ENCODE measurements at places on chromosomes 2 and 18. TPM values are rescaled to one million over a fixed set of nuclear protein-coding genes. Genes with fewer than 3 reads are reported as not detected.

Gene TP53I3
- 11.9 TPM for total RNA-seq

Gene FBXO41
- total RNA-seq: 27.0 TPM

Gene CNGA3
- total RNA-seq: 4.4 TPM

Gene DYNAP
- total RNA-seq: not detected

Gene CHRNG
- 0.16 TPM for total RNA-seq

Gene PLB1
- 2.3 TPM for total RNA-seq

Gene KIAA2012
- 0.47 TPM for total RNA-seq

Gene ANKRD44
- total RNA-seq: 170 TPM

Gene TAF4B
- total RNA-seq: 4.7 TPM

Gene BOLL
- not detected for total RNA-seq

Gene CDK5R2
- total RNA-seq: 6.2 TPM

Gene ELOA2
- not detected for total RNA-seq

Gene TEX44
- not detected for total RNA-seq

Gene CRYGD
- 1.7 TPM for total RNA-seq

Gene GPAT2
- total RNA-seq: 1.6 TPM

Gene IL37
- not detected for total RNA-seq

Gene ANO7
- 0.16 TPM for total RNA-seq

Gene MEP1B
- 0.78 TPM for total RNA-seq

GRCh38 chr2:64841461-64841860 lies 147.7 kb upstream of the SLC1A4 start:
- no peak for DNase-seq

DNA sequence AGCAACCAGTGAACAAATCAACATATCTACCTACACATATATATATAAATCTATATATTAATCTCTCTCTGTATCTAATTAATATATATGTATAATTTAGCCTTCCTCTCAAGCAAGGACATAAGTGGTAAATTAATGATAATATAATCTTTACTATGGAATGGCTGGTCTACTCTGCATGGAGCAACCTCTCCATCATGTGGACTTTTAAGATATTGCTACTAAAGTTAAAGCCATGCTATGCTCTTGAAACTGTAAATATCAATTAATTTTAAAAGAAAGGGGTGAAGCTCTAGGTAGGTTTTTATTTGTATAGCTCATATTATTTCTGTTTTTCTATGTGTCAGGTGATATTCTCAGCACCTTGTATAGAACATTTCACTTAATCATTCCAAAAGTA lies 147.0 kb downstream of the PPP1R1C start:
- DNase-seq: no peak

DNA sequence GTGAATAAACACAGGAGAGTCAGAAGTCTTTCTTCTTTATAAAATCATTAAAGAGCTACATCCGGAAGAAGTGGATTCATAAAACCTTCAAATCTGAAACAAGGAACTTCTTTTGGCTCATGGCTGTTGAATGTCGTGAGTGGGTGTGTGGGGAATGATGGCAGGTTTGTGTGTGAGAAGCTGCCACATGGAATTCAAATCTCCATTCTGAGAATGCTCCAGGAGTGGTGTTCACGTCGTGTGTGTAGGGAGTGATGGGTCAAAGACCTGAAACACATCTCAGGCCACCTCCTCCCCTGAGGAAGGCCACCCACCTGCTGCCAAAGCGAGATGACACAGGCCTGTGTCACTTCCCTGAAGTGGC lies 28.9 kb downstream of the FAM228A start:
- DNase-seq: no peak

DNA sequence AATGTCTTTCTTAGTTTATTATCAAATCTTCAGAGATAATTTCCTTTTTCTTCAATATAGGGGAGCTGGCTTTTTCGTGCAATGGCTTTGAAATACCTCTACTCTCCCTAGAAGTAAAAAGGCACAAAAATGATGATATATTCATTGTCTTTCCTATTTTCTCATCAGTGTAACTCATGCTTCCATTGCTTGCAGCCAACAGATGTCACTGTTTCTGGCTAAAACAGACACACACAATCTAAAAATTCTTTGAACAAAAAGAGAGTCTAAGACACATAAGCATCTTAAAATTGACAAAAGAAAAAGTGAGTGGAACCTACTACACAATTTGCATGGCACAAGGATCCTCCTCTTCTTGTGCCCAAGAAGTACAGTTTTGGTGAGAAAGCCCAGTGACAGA lies 448.7 kb upstream of the VRK2 start:
- DNase-seq: no peak

DNA sequence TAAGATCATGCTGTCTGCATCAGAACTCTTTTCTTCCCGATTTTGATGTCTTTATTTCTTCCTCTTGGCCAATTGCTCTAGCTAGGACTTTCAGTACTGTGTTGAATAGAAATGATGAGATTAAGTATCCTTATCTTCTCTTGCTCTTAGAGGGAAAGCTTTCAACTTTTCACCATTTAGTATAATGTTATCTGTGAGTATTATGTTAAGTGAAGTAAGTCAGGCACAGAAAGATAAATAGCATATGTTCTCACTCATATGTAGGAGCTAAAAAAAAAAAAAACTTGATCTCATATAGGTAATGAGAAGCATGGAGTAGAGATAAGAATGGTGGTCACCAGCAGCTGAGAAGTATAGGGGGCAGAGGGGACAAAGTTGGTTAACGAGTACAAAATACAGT lies 1089.5 kb downstream of the TDRD15 start:
- no peak for DNase-seq

DNA sequence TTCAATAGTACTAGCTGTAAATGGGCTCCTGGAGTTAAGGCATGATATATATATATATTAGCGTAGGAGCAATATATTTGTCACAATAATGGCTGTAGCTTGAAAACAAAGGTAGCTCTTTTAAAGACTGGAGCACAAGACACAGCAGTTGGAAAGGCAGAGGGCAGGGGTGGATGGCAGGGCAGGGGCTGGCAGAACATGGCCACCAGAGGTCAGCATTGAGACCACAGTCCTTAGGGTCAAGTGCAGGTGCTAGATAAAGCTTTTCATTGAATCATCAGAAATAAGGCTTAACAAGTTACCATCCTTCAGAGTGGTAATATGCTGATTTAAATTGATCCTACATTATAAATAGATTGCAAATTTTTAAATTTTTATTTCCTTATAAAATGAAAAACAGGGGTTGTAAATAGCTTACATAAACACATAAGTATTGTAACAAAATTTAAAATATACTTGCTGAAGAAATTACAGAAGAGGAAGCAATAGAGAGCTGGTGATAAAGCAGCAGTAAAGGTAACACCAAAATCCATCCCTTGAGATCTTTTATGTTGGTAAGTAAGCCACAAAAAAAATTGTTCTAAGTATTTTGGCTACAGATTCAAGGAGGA lies 161.2 kb upstream of the PIEZO2 start:
- no peak for DNase-seq

- DNase-seq: no peak
Observed at GRCh38 chr2:144518748-144519596, 947 bp downstream of the ZEB2 start.

DNA sequence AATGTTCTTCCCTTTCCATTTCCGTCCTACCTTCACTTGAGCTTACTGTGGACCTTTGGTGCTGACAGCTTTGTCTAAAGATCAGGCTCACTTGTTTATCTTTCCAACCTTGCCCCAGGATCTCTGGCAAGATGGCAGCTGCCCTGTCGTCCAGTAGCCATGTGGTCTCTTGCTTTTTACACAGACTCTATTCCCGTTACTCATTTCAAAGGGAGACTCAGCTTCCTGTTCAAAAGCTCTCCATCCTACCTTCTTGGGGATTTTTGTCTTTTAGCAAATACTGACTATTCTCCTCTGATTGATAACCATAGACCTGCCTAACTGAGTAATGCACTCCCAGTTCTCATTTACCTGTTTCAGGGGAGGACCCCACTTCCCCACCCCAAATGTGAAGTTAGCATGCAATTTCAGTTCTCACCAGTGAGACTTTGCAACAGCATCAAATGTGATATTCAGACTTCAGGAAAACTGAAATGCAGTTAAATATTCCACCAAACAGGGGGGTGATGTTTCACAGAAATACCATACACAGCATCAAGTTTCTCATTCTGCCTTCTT lies 184.4 kb downstream of the MYO3B start:
- no peak for DNase-seq

DNA sequence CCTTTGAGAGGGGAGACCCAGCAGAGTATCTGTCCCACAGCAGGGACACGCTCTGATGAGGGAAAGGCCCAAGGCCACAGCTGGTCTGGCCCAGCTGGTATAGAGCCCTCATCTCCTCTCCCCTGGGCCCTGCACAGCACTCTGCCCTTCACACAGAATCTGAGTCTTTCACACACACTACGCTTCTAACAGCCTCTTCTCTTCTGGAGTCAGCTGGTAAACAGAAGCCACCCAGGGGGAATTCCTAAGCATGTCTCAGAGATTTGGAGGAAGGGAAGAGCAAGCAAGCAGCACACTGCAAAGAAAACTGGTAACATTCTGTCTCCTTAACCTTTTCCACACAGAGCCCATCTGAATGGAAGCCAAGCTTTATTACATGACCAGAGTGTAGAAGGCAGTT lies 121.1 kb upstream of the ACAA2 start:
- DNase-seq: no peak

- no peak for DNase-seq
Observed at GRCh38 chr2:129281791-129282530, 697.5 kb upstream of the RAB6C start.

DNA sequence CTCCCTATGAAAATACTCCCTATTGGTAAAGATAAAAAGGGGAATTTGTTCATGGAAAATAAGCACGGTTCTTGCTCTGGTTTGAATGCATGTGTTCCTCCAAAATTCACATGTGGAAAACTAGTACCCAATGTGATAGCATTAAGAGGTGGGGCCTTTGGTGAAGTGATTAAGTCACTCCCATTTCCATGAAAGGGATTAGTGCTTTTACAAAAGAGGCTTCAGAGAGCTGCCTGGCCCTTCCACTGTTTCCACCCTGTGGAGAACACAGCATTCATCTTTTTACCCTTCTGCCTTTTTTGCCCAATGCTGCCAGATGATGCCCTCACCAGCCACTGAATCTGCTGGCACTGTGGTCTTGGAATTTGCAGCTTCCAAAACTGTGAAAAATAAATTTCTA lies 666.8 kb downstream of the ARHGAP15 start:
- DNase-seq: no peak

DNA sequence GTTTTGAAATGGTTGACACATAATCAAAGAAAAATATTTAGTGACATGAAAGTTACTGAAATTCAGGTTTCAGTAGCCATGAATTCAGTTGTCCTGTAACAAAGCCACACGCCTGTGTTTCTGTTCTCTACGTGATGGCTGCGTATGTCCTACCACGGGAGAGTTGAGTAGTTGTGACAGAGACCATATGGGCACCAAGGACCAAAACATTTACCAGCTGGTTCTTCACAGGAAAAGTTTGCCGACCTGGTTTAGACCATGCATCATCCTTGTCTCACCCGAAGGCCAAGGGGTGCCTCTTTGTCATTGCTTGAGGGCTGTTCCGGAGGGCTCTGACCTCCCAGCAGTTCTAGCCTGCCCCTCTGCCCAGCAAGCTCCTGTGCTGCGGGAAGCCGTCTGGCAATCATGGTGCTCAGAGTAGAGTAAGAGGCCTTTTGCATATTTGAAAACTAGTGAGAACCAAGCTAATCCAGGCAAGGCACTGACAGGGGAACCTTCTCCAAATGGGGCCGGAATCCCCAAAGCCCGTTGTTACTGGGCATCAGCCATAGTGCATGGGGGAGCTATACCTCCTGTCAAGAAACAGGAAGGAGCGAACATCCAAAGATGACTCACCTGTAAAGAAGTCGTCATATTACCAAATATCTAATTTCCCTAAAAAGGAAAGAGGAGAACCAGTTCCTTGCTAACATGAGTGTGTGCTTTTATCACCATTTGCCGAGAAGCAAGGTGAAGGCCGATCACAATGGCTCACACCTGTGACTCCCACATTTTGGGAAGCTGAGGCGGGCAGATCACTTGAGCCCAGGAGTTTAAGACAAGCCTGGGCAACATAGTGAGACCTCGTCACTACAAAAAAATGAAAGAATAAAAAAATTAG lies 92.6 kb upstream of the RAB12 start:
- no peak for DNase-seq

GRCh38 chr18:75120521-75120920 lies 88.4 kb downstream of the PTGR3 start:
- no peak for DNase-seq

- no peak for DNase-seq
Observed at GRCh38 chr2:231189571-231190495, 8.6 kb upstream of the ARMC9 start.

DNA sequence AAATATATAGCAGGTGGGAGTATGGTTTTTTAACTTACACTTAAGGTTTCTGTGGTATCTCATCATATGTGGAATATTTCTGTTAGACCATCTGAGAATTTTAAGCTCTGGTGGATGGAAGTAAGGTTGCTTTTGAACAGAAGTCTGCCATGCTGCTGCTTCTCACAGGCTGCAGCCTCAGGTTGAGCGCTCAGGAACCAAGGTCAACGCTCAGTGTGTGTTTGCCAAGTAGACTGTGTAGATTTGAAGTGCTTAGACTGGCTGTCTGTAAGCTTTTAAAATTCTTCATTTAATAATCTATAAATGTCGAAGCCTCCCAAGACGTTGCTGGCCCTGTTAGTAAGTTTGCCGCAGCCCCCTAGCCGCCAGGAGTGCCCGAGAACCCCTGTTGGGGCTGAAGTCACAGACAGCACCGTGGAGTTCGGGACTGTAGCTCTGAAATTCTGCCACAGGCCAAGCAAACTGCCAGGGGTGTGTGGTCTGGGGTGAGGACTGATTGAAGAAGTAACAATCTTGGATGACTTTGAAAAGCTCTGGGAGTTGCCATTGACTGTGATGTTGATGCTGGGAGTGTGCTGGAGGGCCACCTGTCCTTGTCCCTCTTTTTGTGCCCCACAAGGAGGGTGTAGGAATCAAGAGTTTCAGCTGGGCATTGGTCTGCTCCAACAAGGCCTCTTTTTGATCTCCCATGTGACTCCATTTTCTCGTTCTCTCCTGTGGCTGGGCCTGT lies 26.9 kb downstream of the INPP4A start:
- no peak for DNase-seq

DNA sequence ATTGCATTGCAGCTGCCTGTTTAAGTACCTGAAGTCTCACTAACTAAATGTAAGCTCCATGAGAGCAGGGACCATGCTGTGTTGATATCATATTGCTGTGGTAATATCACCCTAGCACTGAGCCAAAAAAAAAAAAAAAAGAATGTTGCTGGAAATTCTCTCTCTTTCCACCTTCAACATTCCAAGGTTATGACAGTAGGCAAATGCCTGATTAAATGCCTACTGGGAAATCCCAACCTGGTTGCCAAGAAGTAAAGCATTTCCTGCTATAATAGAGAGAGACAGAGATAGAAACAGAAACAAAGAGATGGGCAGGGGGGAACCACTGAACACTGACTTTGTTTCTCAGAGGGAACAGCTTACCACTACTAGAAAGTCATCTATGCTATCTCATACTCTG lies 1604.2 kb downstream of the LRP1B start:
- no peak for DNase-seq

- DNase-seq: no peak
Observed at GRCh38 chr2:113818382-113818951, 62.0 kb upstream of the SLC35F5 start.
